ENCODE measurements at places on chromosomes 11 and 22.

- DNase-seq = no peak
These were observed 84.6 kb upstream of the NAV2 start for GRCh38 chr11:19628018-19628417.

DNA sequence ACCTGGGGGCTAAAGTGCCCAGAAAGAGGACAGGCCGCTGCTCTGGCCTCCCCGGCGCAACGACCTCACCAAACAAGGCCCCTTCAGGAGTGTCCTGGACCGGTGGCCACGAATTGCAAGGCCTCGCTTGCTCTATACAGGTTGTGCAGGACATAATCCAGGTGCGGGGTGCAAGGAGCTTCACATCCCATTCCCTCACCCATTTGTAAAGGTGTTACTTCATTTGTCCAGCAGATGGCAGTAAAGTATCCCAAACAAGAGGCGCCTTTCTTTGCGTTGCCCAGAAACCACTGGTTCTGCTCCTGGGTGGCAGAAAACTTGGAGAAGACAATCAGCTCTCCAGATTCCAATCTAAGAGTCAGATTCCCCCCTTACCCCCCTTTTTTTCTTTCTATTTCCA, 35.9 kb upstream of the PRDM11 start:
- no peak for DNase-seq

DNA sequence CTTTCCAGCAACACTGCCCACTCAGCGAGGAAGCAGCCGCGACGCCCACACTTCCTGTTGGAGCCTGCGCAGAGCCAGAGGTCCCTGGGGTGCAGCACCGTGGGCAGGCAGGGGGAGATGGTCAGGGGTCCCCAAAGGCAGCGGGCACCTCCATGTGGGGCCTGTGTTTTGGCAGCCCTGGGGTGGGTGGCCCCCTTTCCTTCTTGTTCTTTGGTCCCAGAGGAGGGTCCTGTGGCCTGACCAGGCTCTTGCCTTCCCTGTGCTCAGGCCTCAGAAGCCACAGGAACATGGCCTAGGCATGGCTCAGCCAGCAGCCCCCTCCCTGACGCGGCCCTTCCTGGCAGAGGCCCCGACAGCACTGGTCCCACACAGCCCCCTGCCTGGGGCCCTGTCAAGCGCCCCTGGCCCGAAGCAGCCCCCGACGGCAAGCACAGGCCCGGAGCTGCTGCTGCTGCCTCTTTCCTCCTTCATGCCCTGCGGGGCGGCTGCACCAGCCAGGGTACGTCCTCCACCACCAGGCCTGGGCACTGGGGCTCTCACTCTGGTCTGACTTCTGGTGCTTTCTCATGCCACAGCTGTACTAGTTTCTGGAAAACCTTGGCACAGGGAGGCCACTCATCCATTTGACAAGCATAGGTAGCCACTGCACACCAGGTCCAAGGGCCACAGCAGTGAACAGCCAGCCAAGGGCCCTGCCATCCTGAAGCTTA, 47.1 kb downstream of the PISD start:
- no peak for DNase-seq

DNA sequence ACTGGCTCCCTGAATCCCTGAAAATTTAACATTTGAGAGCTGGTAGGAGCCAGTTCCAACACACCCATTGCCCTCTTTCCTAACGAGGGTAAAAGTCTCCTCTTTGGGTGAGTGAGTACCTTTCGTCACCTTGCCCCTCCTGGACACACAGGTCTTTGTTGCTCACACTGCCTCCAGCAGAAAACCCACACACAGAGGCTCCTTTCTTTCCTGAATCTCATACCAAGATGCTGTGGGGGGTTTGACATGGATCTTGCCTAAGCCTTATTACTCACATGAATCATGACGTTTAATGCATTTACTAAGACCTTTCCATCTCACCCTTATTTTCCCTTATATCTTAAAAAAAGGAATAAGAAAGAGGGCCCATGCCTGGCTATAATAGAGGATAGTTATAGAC, 53.0 kb downstream of the PARVA start:
- DNase-seq = no peak

DNA sequence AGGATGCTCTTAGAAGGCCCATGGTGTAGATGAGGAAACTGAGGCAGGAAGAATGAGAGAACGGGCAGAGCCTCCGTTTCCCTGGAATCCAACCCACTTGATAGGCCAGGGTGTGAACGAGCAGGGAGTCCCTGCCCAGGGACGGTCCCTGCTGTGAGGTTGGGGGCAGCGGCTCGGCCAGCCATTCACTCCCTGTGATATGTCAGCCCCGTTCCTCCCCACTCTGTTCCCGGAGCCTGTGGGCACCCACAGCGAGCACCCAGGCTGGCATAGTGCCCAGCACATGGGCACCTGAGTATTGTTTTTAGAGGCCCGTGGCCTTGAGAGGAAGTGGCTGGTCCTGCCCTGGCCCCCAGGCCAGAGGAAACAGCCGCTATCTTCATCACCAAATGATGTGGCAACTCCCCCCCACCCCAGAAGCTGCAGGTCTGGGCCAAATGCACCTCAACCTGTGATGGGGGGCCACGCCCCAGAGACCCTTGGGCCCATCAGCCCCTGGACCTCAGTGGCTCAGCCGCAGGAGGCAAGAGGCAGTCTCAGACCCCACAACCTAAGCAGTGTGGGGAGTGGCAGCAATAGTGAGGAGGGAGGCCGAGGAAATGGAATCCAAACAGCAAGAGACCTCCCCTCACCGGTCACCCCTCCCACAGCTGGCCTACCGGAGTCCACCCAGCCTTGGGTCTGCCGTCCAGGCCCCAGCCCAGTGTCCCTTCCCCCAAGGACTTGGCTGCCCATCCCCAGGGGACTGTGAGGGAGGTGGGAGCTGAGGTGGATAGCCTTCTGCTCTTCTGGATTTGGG, 2.1 kb downstream of the ALDH3B1 start:
- no peak for DNase-seq

GRCh38 chr11:118524757-118525470, 2.4 kb upstream of the TTC36 start:
- DNase-seq = no peak

DNA sequence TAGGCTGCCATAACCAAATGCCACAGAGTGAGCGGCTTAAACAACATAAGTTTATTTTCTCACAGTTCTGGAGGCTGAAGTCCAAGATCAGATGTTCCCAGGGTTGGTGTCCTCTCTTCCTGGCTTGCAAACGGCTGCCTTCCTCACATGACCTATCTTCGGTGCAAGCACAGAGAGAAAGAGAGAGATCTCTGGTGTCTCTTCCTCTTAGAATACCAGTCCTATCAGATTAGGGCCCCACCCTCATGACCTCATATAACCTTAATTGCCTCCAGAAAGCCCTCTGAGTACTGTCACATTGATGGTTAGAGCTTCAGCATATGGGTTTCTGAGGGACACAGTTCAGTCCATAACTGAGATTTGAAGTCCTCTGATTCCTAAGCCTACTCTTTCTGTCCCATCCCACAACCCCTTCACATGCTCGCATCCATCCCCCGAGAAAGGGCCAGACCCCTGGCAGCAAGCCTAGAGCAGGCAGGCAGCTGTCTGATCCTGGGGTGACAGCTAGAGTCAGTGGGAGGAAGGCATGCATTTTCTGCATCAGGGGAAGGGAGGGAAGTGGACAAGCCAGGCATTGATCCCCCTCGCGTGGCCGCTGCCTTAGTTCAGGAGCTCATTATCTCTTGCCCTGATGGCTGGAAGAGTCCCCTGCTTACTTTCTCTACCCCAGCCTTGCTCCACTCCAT, 114.1 kb downstream of the FAR1 start:
- DNase-seq = no peak

DNA sequence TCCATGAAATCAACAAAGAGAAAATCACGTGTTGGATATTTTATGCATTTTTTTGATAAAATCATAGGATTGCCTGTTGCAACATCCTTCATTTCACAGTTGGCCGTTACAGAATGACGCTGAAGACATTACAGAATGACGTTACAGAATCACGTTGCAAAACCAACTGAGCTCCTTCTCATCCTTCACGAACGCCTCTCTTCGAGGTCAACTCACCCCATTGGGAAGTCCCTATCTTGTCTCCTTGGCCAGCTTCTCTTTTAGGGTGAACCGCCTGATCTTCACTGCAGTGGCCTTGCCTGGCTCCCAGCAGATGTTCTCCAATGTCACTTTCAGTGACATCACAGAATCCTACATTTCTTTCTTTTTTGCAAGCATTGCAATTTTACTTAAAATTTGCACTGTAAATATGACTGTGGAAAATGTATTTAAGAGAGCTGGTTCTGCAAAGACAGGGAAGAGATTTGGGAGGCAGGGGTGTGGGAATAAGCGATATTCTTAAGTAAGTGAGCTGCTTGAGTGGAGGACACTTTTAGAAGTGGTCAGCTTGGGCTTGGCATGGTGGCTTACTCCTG, 5.1 kb downstream of the KRTAP5-7 start:
- DNase-seq = no peak
